ENCODE measurements at places on chromosomes 2 and 18.

GRCh38 chr2:10654069-10654468 is 35.7 kb downstream of the NOL10 start:
- no peak for DNase-seq

DNA sequence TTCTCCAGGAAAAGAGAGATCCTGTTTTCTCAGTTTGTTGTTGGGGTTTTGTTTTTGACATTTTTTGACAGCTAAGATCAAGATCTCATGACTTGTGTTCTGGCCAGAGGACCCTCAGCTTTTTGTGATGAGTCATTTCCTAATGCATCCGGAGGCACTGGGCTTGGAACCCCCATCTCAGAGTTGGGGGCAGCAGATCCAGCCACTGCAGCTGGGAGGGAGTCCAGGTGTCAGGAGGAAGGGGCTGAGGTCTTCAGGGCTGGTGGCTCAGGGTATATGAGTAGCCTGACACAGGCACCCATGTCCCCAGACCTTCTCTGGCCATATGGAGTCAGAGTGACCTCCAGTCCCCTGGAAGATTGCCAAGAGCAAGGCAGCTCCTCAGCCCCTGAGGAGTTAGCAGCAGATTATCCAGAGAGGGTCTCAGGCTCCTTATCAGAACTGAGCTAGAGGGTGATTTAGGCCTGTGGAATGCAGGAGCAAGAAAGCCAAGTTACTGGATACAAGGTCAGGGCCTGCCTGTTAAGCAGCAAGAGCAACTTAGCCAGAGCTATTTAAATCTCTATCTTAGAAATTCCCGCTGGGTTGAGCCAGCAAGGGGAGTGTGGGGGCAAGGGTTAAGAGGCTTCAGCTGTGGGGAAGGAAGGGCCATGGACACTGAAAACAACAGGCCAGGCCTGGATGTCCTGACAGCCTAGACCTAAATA is 62.4 kb downstream of the TANC1 start:
- DNase-seq = no peak

GRCh38 chr18:29361843-29362242 is 1184.9 kb upstream of the CDH2 start:
- no peak for DNase-seq

DNA sequence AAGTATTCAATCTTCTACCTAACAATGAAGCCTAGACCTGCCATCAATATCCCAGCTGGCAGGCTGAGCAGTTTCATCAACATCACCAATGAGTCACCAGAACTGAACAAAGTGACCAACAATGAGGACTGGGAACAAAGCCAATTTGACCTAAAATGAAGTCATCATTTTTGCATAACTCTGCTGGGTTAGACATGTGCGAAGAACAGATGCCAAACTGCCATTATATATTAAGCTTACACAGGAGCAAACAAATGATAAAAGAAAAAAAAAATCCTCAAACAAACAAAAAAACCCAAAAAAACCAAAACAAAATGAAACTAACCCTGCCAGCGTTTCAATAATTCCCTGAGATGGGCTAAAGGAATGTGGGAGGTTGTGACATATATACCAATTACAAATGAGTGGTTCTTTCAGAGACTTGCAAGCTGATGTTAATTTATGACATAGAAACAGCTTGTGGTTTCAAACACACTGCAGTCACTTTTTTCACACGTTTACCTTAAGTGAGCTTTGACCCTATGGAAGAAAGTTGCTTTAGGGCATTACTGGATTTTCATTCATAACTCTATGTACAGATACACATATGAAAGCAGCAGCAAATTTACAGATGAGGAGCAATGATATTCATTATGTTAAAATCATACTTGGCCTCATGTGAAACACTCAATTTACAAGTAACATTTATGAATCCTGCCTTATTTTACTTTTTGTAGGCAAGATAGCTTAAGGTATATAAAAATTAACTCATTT is 56.9 kb upstream of the CCDC141 start:
- DNase-seq = no peak

GRCh38 chr2:168819050-168819715 is 16.7 kb downstream of the NOSTRIN start:
- no peak for DNase-seq

- no peak for DNase-seq
These were observed 33.1 kb upstream of the YPEL5 start for GRCh38 chr2:30113617-30114293.

Data from osteocyte (in vitro differentiated cells).